Vein endothelial cell (primary cell): ENCODE measurements at places on chromosomes 4 and X. TPM values are rescaled to one million over a fixed set of nuclear protein-coding genes. Genes with fewer than 3 reads are reported as not detected.

The SYP gene
- under 0.01 and 0.10 TPM in 2 replicates for total RNA-seq

The IL21 gene
- total RNA-seq = not detected in 2 replicates

The RBM47 gene
- total RNA-seq = 0.10 TPM in 1 of 2 replicates, not detected in the other

The SSX7 gene
- not detected in 2 replicates for total RNA-seq

The SOWAHD gene
- total RNA-seq = not detected in 2 replicates

The SCARB2 gene
- 152 and 153 TPM in 2 replicates for total RNA-seq

The EGF gene
- under 0.01 and 0.38 TPM in 2 replicates for total RNA-seq

The UCHL1 gene
- 213 and 788 TPM in 2 replicates for total RNA-seq

The MAP3K15 gene
- total RNA-seq = under 0.01 TPM in 2 replicates

The PNMA3 gene
- total RNA-seq = not detected in 2 replicates

The NDUFB11 gene
- 45.4 and 54.9 TPM in 2 replicates for total RNA-seq

The MTMR8 gene
- 0.65 and 0.86 TPM in 2 replicates for total RNA-seq
